ENCODE measurements at places on chromosomes 7 and 10. TPM values are rescaled to one million over a fixed set of nuclear protein-coding genes. Genes with fewer than 3 reads are reported as not detected.
A peak's percentile ranks its signal among the peaks of the same experiment; 100 is the strongest.

The GPNMB gene
- total RNA-seq = 139 TPM

The SPDYE2 gene
- total RNA-seq = not detected

GRCh38 chr7:76358011-76358480 lies 745 bp downstream of the YWHAG start:
- H3K27me3 ChIP-seq = no peaks in the 10 kb centered on the region
- peaks cover 45% of the 10 kb centered on the region for H3K4me1 ChIP-seq
- H3K4me3 ChIP-seq = peak overlapping the region; percentile 82

GRCh38 chr7:137306748-137307147 lies 36.8 kb downstream of the PTN start:
- H3K27ac ChIP-seq = no peak overlapping the region
- no peak overlapping the region for H3K4me3 ChIP-seq
- peaks cover 1% of the 10 kb centered on the region for H3K36me3 ChIP-seq
- peaks cover 32% of the 10 kb centered on the region for H3K4me1 ChIP-seq
- no peak for DNase-seq

DNA sequence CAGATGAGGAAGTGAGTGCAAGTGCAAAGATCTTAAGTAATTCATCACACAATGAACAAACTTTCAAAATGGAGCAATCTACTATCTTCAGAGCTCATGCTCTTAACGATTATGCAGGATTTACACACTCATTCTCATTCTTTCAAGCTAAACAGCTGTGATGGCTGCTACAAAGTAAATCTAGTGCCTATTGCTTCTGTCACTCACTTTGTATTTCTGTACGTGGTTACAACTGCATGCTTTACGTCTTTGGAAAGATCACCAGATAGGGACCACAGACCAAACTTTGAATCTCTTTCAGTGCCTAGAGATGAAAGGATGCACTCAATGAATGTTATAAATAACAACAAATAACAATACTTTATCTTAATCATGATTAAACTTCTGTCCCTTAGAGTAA lies 194.6 kb downstream of the MAGI2 start:
- no peaks in the 10 kb centered on the region for H3K4me1 ChIP-seq
- H3K4me3 ChIP-seq = no peak overlapping the region
- no peaks in the 10 kb centered on the region for H3K27me3 ChIP-seq

DNA sequence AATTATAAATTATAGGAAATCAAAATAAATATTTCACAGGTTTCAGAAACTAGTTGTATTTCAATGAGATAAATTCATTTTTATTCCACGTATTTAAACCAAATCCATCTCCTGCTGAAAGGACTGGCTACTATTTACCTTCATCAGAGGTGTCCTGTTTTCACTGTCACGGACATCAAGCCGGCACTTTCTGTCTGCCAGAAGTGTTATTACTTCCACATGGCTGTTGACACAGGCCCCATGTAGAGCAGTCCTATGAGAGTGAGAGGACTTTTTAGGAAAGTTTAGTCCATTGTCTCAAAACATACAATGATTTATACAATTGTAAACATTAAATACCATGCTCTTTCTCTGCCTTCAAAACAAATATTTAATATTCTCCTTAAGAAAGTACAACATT lies 100.4 kb upstream of the ACBD5 start:
- no peak for DNase-seq
- peaks cover 39% of the 10 kb centered on the region for H3K27me3 ChIP-seq
- no peak overlapping the region for H3K4me3 ChIP-seq

- peak; percentile 66 for DNase-seq
- no peaks in the 10 kb centered on the region for H3K27me3 ChIP-seq
- no peak overlapping the region for H3K27ac ChIP-seq
- peaks cover 17% of the 10 kb centered on the region for H3K4me1 ChIP-seq
Measured at GRCh38 chr10:133311570-133311969, 2.9 kb downstream of the ZNF511 start.

DNA sequence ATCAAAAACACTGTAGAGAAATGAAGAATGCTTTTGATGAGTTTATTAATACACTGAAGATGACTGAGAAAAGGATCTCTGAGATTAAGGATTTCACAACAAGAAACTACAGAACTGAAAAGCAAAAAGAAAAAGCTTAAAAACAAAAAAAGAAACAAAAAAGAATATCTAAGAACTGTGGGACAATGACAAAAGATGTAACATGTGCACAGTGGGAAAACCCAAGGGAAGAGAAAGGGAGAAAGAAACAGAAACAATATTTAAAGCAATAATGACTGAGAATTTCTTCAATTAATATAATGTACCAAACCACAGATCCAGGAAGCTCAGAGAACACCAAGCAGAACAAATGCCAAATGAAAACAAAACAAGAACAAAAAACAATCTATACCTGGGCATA lies 42.2 kb downstream of the TFEC start:
- H3K36me3 ChIP-seq = peaks cover 6% of the 10 kb centered on the region
- H3K27me3 ChIP-seq = peaks cover 20% of the 10 kb centered on the region
- no peak for DNase-seq
- H3K27ac ChIP-seq = no peak overlapping the region

DNA sequence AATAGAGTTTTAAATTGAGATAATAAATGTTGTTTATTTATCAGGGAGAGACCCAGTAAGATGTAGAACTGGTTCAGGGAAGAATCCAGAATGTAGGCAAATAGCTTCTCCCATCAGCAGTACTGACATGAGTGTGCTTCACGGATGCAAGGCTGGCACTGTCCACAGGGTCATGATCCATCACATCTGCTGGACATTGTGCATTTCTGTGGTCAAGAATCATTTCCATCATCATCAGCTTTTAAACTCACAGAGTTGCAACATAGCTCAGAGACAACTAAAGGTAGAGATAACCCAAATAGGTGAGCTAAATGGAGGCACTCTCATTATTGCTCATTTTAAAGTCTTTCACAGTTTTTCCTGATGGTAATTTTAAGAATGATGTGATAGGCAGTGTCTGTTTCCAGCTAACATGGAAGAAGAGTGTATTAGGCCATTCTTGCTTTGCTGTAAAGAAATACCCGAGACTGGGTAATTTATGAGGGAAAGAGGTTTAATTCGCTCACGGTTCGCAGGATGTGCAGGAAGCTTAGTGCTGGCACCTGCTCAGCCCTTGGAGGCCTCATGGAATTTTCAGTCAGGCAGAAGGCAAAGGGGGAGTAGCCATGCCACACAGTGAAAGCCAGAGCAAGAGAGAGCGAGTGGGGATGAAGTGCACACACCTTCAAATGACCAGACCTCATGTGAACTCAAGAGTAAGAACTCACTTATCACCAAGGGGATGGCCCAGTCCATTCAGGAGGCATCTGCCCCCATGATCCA lies 80.8 kb downstream of the INPP5A start:
- H3K36me3 ChIP-seq = peaks cover 12% of the 10 kb centered on the region
- no peak overlapping the region for H3K27ac ChIP-seq
- DNase-seq = no peak
- no peaks in the 10 kb centered on the region for H3K4me1 ChIP-seq
- no peak overlapping the region for H3K4me3 ChIP-seq

All from chondrocyte (in vitro differentiated cells).